ENCODE measurements at places on chromosomes 13 and 19.
A peak's percentile ranks its signal among the peaks of the same experiment; 100 is the strongest.

DNA sequence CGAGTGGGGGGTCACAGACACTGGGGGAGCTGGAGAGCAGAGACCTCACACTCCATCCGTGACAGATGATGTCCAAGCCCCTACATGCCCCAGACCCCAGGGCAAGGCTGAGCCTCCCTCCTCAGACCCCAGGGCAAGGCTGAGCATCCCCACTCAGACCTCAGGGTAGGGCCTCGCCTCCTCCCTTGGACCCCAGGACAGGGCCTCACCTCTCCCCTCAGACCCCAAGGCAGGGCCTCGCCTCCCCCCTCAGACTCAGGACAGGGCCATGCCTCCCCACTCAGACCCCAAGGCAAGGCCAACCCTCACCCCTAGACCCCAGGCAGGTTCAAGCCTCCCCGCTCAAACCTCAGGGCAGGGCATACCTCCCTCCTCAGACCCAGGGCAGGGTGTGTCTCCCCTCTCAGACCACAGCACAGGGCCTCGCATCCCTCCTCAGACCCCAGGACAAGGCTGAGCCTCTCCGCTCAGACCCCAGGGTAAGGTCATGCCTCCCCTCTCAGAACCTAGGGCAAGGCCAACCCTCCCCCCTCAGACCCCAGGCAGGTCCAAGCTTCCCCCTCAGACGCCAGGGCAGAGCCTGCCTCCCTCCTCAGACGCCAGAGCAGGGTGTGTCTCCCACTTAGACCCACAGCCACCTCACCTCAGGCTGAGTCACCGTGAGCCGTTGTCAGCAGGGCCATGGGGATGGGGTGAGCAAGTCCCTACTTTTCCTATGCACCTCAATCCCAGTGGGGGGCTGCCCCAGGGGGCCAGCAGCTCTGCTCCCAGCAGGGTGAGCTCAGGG lies 1.7 kb upstream of the S1PR4 start:
- DNase-seq, result no peak

GRCh38 chr13:101231751-101232428 lies 184.4 kb downstream of the NALCN start:
- no peak for DNase-seq

DNA sequence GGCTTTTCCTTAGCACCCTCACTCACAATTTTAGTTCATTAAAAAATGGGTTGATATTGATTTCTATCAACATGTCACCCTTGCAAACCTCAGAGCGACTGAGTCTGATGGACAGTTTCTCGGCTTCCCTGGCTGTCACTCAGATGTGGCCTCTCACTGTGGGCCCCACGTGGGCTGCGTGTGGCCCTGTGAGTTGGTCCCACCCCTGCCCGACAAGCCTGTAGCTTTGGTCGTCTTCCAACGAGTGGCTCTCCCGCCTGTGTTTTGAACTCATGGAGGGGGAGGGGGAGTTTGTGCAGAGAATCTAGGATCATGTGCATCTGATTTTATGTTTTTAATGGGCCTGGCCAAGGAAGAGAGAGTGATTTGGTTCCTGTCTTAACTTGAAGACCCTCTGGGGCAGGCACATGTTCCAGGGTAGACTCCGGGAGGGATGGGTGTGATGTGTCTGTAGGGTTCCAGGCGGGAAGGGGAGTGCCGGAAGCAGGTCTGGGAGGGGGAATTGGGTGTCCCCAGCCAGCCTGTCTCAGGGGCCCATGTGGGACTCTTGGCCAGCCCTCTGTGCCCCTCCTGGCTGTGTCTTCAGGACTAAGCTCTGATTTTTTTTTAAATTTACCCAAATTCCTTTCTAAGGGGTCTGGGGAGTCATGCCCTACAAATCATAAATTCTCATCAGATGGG lies 18.9 kb downstream of the ATP11A start:
- no peak for DNase-seq

DNA sequence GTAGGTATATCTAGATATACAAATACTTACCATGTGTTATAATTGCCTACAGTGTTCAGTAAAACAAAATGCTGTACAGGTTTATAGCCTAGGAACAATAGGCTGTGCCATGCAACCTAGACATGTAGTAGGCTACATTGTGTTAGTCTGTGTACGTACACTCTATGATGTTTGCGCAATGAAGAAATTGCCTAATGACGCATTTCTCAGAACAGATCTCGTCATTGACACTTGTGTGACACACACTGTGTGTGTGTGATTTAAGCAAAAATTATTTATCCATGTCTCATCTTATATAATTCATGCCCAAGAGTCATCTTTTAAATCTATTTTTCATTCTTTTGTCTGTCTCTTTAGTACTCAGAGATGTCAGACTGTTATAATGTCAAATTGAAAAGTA lies 1888.8 kb upstream of the PCDH20 start:
- DNase-seq, result no peak

DNA sequence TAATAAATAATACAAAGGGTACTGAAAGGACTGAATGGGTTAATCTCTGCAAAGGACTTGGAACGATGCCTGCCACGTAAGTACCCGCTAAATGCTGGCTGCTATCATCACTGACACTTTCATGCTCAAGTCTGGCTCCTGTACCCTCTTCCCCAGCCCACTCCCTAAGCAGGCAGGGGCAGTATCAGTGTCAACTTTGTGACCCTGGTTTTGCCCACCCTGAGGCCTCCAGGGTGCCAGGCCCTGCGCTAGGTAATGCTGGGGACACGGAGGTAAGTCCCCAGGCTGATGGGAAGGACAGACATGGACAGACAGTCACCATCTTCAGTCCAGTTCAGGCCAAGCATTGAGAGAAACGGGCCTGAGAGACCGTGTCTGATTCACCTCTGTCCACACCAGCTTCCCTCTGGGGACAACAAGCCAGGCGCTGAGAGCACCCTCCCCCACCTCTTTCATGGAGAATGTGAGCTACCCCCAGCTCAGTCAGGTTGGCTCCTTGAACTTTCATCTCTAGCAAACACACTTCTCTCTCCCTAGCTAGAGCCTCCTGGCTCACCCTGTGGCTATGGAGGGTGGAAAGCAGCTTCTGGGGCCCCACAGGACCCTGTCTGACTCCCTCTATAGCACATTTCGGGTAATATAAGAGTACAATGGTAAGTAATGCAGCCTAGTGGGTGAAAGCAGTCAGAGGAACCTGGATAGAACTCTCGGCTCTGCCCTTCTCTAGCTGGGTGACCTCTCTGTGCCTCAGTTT lies 800 bp downstream of the ETFB start:
- peak; percentile 50 for DNase-seq

GRCh38 chr19:8609279-8610040 lies 1.1 kb downstream of the ADAMTS10 start:
- DNase-seq, result no peak

GRCh38 chr19:36797786-36798108 lies 25.1 kb upstream of the ZNF850 start:
- DNase-seq, result no peak

DNA sequence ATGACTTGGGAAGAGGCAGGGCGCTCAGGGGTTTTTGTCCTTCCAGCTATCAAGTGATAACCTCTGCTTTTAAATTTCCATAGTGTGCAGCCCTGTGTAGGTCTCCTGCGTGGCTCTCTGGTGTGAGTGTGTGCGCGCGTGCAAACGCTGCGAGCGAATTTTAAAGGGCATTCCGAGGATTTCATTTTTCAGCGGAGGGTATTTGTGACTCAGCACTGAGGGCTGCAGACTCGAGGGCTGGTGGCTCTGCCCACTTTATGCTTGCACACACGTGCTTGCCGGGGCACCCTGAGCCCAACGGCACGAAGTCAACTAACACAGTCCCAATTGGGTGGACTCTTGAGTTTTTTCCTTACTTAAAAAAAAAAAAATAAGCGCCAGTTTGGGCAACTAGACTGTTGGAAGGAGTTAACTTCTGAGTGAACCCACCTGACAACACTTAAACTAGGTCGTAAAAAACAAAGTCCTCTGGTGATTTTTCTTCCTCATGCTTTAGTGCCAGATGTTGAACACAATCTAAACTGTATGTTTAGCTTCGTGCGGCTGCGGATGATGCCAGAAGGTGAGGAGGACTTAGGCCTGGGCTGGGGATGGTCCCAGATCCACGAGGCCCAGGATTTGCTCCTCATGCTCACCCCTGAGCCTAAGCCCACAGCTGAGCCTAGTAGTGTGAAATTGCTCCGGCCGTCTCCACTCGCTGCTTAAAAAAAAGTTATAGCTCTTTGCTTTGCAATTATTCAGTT lies 2.1 kb downstream of the FGF9 start:
- no peak for DNase-seq

- DNase-seq, result no peak
Measured at GRCh38 chr13:31826521-31826920, 87.2 kb downstream of the RXFP2 start.

DNA sequence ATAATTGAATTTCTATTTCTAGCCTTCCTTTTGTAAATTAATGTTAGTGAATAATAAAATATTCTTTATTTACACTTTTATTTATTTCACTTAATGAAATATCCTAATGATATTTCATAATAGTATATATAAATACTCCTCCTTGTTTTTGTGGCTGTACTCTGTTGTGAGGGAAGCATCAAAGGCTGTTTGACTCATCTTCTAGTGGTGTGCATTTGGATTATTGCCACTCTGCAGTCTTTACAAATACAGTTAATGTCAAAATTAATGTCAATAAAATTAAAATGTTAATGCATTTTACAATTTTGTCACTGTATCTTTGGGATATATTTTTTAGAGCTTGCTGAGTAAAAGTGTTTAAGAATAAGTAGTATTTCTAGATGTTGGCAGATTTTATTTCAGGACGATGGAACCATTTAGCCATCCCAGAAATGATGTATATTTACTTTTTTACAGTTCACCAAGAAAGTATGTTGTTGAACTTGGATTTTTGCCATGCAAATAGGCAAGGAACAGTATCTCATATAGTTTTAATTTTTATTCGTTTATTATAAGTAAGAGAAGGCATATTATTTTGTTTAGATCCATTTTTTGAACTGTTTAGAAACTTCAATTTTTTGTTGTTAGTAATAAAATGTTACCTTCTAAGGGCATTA lies 281.2 kb upstream of the SLITRK6 start:
- DNase-seq, result no peak

DNA sequence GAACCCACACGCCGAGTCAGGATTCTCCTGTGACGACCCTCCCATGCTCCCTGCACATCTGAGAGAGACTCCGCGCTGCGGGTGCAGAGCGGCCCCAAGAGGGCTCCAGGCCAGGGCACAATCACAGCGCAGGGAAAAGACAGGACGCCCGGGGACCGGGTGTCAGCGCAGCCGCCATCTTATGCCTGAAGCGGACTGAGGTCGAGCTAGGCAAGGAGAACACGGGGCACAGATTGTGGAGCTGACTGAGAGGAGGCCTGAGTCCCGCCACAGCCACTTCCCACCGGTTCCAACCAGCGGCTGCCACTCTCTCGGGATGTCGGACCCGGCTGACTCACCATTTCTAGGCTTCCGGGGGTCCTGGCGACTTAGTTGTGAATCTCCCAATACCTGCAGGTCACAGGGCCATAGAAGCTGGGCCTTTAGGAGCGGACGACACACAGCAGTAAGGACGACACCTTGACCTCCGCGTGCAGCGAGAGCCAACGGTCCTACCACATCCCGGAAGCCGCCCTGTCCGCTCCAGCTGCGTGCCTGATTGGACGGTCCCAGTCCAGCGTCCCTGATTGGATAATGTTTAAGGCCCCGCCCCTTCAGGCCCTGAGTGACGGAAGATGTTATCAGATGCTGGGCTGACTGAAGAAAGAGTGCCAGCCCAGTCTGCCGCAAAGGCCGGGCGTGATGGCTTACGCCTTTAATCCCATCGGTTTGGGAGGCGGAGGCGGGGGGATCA lies at the start of gene ZNF728:
TSS of gene ZNF728 (minus strand) at position 487 of the 733 bp plus-strand sequence. CDS start at position 341, 146 bp downstream.
- peak; percentile 31 for DNase-seq

- no peak for DNase-seq
Measured at GRCh38 chr13:45896285-45896684, 44.7 kb upstream of the SIAH3 start.

GRCh38 chr13:98364647-98365046 lies 187.6 kb upstream of the RNF113B start:
- DNase-seq, result no peak

GRCh38 chr13:41596190-41596589 lies 138.8 kb downstream of the RGCC start:
- DNase-seq, result no peak

DNA sequence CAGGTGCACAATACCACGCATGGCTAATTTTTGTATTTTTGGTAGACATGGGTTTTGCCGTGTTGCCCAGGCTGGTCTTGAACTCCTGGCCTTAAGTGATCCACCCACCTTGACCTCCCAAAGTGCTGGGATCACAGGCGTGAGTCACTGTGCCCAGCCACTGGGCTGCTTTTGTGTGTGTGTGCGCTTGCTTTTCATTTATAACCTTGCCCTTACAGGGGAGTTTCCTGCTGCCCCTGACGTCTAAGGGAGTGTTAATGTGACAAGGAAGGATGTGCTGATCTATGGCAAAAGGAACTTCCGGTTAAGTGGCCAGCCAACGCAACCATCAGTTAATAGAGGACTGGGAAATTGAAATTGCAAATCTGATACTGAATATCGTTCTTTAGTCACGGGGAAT lies 57.7 kb downstream of the ING1 start:
- DNase-seq, result no peak

DNA sequence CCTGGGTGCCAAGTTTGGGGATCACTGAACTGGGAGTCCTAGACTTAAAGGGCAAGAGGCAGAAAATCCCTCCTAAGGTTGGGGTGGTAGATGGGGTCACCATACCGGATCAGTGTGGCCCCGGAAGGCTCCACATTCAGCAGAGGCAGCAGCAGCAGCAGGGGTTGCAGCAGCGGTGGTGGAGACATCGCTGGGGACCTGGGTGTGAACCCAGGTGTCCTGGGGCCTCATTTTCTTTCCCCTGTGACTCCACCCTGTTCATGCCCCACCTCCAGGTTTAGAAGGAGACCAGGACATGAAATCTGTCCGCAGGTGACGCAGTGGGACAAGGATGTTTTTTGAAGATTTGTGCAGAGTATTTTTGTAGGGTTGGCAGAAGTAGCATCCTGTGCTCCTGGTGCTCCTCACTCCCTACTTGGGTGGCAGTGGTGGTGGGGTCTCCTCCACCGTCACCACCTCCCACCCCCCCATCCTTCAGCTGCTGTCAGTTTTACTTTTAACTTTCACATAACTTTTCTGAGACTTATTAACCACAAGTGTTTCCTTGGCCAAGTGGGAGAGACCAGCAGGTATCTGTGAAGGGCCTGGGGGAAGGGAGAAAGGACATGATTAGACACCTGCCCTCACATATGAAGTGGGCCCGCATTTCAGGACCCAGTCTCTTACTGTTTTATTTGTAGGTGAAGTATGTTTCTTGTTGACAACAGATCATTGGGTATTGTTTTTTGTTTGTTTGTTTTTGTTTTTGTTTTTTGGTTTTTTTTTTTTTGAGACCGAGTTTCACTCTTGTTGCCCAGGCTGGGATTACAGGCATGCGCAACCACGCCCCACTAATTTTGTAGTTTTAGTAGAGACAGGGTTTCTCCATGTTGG lies at the start of gene NAPSA:
TSS of gene NAPSA (minus strand) at position 206 of the 873 bp plus-strand sequence. CDS start at position 188, 18 bp downstream.
- no peak for DNase-seq

DNA sequence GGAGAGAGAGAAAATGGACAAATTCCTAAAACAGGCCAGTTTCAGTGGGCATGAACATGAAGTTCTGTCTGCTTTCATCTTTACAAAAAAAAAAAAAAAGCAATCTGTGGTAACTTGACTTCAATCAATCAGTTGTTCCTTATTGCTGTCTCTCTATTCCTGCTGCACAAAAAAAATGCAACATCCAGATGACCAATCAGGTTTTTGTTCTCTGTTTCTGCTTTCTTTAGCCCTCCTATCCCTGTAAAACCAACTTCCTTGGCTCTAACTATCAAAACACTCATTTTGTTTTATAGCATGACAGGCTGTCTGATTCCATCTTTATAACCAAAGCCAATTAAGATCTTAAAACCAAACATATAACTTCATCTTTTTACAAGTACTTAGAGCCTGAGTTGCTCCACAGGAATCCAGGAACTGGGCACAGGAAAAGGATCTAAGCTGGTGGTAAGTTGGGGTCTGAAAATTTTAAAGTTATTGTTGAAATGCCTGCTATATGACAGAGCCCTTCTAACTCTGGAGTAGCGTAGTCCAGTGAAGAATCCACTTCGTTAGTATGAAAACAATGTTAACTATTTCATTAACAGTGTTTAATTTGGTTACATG lies at the start of gene FPR3:
TSS of gene FPR3 (plus strand) at position 273 of the 606 bp plus-strand sequence. CDS start 28,592 bp downstream, outside the sequence.
- no peak for DNase-seq
